ENCODE measurements at places on chromosomes 16 and 17. TPM values are rescaled to one million over a fixed set of nuclear protein-coding genes. Genes with fewer than 3 reads are reported as not detected.

Gene SHISA6
- total RNA-seq: 2.9 TPM

DNA sequence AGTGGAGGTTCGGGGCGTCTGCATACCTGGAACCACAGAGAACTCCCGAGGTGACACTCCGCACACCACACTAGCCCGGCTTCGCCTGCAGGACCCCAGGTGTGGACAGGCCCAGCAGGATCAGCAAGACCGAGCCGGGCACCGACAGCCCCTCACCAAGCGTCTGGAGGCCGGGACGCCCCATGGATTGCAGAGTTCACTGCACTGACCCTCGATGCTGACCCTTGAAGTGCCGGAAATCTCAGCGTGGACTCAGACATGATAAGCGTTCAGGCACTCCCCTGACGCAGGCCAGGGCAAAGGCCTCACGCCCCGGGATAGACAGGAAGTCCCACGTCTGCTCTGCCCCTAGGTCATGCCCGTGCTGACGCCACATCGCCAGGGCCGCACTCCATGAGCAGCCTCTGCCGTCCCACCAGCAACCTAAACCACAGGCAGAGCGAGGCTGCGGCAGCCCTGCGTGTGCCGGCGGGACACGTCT is 26.0 kb downstream of the ACSF3 start:
- no peak for DNase-seq
- no peak overlapping the region for H3K4me3 ChIP-seq
- H3K4me1 ChIP-seq: no peaks in the 10 kb centered on the region
- H3K36me3 ChIP-seq: peaks cover 23% of the 10 kb centered on the region
- no peak overlapping the region for H3K27ac ChIP-seq

GRCh38 chr16:69451166-69451565 is 26.7 kb downstream of the CYB5B start:
- H3K4me3 ChIP-seq: no peak overlapping the region
- no peak for DNase-seq
- H3K27me3 ChIP-seq: no peaks in the 10 kb centered on the region
- no peaks in the 10 kb centered on the region for H3K4me1 ChIP-seq

Gene ITGAX
- 0.28 TPM for total RNA-seq

GRCh38 chr17:34637548-34638525 is 58.5 kb downstream of the TMEM132E start:
- H3K4me3 ChIP-seq: no peak overlapping the region
- H3K36me3 ChIP-seq: no peaks in the 10 kb centered on the region
- DNase-seq: peak; percentile 92
- no peaks in the 10 kb centered on the region for H3K27me3 ChIP-seq
- H3K27ac ChIP-seq: no peak overlapping the region

Gene SCN4A
- total RNA-seq: 5.8 TPM

GRCh38 chr16:82368041-82368440 is 198.0 kb upstream of the MPHOSPH6 start:
- H3K27me3 ChIP-seq: no peaks in the 10 kb centered on the region
- no peaks in the 10 kb centered on the region for H3K4me1 ChIP-seq
- peak; percentile 55 for DNase-seq
- H3K36me3 ChIP-seq: no peaks in the 10 kb centered on the region
- H3K27ac ChIP-seq: no peak overlapping the region

DNA sequence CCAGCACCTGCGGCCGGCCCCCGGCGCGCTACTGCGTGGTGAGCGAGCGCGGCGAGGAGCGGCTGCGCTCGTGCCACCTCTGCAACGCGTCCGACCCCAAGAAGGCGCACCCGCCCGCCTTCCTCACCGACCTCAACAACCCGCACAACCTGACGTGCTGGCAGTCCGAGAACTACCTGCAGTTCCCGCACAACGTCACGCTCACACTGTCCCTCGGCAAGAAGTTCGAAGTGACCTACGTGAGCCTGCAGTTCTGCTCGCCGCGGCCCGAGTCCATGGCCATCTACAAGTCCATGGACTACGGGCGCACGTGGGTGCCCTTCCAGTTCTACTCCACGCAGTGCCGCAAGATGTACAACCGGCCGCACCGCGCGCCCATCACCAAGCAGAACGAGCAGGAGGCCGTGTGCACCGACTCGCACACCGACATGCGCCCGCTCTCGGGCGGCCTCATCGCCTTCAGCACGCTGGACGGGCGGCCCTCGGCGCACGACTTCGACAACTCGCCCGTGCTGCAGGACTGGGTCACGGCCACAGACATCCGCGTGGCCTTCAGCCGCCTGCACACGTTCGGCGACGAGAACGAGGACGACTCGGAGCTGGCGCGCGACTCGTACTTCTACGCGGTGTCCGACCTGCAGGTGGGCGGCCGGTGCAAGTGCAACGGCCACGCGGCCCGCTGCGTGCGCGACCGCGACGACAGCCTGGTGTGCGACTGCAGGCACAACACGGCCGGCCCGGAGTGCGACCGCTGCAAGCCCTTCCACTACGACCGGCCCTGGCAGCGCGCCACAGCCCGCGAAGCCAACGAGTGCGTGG is 1.5 kb downstream of the NTN1 start:
- H3K36me3 ChIP-seq: no peaks in the 10 kb centered on the region
- H3K27me3 ChIP-seq: peaks cover 57% of the 10 kb centered on the region
- no peak overlapping the region for H3K27ac ChIP-seq
- peaks cover 3% of the 10 kb centered on the region for H3K4me1 ChIP-seq
- peak; percentile 69 for DNase-seq
- H3K4me3 ChIP-seq: peak overlapping the region; percentile 61

DNA sequence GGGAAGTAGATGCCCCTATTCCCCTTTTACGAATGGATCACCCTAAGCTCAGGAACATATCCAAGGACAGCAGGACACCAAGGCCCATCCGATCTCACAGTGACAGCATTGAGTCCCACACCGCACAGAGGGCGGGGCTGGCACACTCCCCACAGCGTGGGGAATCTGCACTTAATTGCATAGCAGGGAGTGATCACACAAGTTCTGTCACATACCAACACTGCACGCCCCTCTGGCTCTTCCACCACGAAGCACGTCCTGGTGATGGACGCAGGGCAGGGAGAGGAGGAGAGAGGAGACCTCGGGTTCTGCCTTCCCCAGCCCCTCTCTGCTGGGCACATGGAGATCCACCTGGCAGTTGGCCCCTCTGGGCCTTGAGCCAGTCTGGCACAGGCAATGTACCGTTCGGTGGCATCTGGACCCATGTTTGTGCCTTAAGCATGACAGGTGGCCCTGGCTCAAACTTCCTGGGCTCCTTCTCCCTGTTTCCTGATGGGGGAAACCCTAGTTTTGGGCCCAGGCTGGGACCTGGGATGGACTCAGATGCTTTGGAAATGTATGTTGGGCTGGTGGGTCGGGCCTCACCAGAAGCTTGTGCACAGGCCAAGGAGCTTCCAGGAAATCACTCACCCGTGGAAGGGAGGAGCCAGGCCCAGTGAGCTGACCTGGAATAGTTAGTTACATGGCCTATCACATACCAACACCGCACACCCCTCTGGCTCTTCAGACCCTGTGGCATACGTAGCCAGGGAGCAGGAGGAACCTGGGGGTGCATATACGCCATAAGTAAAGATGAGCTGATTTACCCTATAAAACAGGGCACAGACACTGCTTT is 35.1 kb upstream of the CREBBP start:
- H3K27me3 ChIP-seq: no peaks in the 10 kb centered on the region
- peaks cover 4% of the 10 kb centered on the region for H3K36me3 ChIP-seq
- no peak for DNase-seq
- H3K27ac ChIP-seq: no peak overlapping the region

DNA sequence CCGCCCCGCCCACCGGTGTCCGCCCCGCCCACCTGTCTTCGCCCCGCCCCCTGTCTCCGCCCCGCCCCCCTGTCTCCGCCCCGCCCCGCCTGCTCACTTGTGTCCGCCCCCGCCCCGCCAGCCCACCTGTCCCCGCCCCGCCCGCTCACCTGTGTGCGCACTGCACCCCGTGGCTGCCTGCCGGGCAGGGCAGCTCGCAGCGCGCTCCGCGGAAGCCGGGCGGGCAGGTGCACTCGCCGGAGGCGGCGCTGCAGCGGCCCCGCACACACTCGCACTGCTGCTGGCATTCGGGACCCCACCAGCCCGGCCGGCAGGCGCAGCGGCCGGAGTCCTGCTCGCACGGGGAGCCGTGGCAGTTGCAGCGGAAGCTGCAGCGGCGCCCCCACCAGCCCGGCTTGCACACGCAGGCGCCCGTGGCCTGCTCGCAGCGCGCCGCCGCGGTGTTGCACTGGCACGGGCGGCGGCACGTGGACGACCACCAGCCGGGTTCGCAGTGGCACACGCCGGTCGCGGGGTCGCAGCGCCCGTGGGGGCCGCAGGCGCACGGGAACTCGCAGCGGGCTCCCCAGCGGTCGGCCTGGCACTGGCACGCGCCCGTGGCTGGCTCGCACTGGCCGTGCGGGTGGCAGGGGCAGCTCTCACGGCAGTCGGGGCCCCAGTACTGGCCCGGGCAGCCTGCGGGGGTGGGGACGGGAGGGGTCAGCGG is 2.1 kb downstream of the SCARF1 start:
- H3K36me3 ChIP-seq: no peaks in the 10 kb centered on the region
- peak; percentile 96 for DNase-seq
- peaks cover 5% of the 10 kb centered on the region for H3K4me1 ChIP-seq
- no peak overlapping the region for H3K27ac ChIP-seq
- peak overlapping the region; percentile 63 for H3K4me3 ChIP-seq
- no peaks in the 10 kb centered on the region for H3K27me3 ChIP-seq

Gene FAM20A
- total RNA-seq: 34.4 TPM

GRCh38 chr16:59840169-59840568 is 1106.1 kb upstream of the GOT2 start:
- H3K36me3 ChIP-seq: peaks cover 7% of the 10 kb centered on the region
- no peak overlapping the region for H3K27ac ChIP-seq
- no peak for DNase-seq
- H3K4me1 ChIP-seq: no peaks in the 10 kb centered on the region
- no peaks in the 10 kb centered on the region for H3K27me3 ChIP-seq
- no peak overlapping the region for H3K4me3 ChIP-seq

Gene TP53TG3C
- total RNA-seq: not detected

DNA sequence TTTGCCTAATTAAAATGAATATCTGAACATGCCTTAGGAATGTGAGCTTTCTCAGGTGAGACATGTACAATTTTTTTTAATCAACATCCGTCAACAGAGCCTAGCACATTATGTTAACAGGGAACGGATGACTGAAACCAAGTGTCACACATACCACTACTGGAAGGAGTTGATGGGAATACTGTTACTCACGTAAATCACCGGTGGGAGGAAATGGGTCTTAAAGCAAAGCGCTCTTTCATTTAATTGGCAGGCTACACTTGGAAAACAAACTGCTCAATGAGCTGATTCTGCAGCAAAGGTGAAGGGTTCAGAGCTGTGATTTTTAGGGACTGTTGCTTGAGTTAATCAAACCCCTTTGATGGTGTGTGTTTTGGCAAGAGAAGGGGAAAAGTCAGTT is 4.8 kb downstream of the CPPED1 start:
- DNase-seq: no peak
- H3K36me3 ChIP-seq: no peaks in the 10 kb centered on the region
- H3K27me3 ChIP-seq: no peaks in the 10 kb centered on the region

GRCh38 chr16:27703545-27703944 is 153.6 kb downstream of the KATNIP start:
- DNase-seq: no peak
- no peaks in the 10 kb centered on the region for H3K27me3 ChIP-seq
- no peak overlapping the region for H3K4me3 ChIP-seq
- peaks cover 7% of the 10 kb centered on the region for H3K4me1 ChIP-seq
- H3K27ac ChIP-seq: no peak overlapping the region

Data from H9 (cell line).